HFFc6 (cell line): ENCODE measurements at places on chromosomes 1 and 21.
A peak's percentile ranks its signal among the peaks of the same experiment; 100 is the strongest.

DNA sequence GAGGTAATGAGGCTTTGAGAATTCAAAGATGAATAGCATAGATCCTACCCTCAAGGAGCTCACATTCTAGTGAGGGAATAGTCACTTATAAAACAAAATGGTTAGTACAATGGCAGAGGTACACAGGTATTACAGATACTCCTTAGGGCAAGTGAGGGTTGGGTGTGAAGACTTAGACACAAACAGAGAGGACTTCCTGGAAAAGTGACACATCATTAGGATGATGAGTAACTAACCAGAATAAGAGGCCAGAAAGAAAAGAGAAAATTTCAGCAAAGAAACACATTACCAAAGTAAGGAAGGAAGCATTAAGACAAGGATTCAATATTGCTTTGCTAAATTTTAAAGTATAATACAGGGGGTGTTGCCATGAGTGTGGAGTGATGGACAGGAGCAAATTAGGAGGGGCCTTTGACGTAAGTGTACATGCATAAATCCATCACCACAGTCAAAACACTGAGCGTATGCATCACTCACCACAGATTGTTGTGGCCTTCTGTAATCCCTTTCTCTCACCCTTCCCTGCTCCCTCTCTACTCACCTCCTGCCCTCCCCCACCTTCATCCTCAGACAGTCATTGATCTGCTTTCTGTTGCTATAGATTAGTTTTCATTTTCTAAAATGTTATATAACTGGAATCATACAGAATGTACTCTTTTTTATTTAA, 7.9 kb downstream of the CD53 start:
- DNase-seq: no peak

- DNase-seq: no peak
Observed at GRCh38 chr1:171664976-171665375, 12.5 kb upstream of the MYOC start.

DNA sequence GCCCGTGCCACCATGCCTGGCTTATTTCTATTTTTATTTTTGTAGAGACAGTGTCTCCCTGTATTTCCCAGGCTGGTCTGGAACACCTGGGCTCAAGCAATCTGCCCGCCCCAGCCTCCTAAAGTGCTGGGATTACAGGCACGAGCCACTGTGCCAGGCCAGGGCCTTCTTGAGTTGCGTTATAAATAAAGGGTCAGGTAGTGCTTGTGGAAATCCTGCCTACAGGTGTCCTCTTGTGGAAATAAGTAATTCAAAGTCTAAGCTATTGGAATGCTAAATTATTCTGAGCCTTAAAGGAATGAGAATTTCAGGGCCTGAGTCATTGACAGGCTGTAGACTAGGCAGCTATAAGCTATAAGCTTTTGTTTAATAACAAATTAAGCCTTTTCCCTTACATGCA, 8.1 kb upstream of the SFT2D2 start:
- DNase-seq: no peak

DNA sequence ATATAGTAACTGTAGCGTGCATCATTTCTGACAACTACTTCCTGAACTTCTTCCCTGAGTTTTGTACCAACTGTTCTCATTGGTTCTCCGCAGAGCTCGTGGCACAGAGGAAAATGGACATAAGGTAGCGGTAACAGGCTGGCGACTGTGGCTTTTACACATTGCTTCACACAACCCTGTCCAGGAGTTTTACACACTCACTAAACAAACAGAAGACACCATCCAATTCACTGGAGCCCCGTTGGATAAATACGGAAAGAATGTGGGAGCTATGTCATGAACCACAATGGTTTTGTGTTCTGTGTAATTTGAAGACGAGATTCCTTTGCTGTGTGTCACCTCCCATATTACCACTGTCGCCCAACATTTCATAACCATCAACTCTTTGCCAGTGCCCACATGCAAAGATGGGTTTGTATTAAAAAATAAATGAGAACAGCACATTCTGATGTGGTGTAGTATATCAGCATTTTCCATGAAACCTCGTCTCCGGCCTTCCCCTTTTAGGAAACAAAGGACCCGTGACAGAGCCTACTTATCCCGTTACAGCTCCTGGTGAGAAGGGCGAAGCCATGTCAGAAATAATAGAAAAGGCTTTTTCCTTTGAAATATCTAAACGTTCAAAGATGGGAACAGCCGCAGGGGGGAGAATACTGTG, 47.4 kb upstream of the ENAH start:
- peak; percentile 99 for DNase-seq

DNA sequence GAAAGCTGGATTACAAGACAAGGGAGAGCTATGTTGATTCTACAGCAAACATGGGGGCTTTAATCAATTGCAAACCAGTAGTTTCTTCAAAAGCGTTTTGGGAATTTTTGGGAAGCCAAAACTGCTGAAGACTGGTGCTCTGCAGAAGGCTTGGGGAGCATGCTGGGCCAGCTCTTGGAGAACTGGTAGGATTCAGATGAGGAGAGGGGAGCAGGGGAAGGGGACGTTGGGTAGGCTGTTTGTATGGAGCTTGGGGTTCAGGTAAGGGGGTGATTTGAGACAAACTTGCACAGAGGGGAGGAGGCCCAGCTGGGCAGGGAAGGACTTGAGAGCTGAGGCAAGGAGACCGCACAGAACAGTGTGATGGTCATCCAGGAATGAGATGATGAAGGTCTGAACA, 2.6 kb upstream of the MYOG start:
- DNase-seq: no peak

- no peak for DNase-seq
Observed at GRCh38 chr1:76593618-76594017, 273.7 kb upstream of the ST6GALNAC5 start.

DNA sequence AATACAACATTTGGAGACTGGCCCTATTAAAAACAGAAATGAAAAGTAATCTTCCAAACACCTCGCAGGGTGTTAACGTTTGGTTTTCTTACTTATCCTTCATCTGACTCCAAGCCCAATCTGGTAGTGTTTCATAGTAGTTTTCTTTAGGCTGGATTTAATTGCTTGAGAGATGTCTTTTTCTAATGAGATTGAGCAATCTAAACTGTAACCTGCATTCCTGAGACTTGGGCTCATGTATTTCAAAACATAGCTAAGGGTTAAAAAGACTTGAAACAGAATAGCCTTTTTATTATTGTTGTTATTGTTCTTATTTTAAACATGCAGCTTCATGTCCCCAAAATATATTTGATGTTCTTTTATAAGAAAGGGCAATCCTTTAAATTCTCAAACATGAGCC, 278.9 kb downstream of the TGFB2 start:
- DNase-seq: no peak

GRCh38 chr21:46477765-46478164, 19.1 kb downstream of the DIP2A start:
- DNase-seq: no peak

DNA sequence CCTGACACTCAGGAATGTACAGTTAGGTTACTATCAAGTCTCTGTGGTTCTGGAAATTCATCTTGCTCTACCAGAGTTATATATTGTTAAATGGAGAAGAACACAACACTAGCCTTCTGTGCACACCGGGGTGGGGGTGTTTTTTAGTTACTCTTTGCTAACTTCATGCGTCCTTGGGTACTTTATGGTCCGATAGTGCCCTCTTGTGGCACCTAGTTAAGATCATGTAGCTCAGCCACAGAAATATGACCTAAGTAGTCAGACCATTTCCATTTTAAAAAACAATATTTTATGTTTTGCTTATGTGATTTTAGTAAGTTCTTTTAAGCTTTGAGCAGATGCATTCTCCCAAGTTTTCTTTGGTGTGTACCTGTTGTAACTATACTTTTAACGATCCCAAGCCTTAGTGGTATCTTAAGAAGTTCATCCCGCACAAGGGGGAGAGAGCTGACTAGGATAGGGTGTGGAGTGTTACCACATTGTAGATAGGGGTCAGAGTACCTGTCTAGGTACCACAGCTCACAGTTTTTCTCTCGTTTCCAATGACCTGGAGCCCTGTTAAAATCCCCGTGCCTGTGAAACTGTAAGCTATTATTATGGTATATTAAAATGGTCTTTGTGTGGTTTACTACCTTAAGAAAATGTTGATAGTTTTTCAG, 20.6 kb upstream of the SH3D21 start:
- DNase-seq: peak; percentile 80

DNA sequence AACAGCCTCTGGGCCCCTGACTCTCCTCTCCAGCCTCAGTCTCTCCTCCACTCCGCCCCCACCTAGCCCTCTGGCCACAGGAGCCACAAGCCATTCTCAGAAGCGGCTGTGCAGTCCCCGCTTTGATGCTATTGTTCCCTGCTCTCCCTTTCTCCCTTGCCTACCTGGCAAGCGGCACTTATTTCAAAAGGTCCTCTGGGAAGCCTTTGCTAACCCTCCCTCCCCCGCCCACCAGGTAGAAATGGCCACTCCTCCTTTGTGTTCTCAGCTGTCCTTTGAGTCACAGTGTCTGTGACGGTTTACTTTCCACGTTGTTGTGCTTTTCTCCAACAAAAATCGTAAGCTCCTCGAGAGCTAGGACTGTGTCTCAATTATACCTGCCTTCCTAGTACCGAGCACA, 338.4 kb upstream of the PROX1 start:
- DNase-seq: no peak

GRCh38 chr1:173362543-173362942, 114.6 kb upstream of the PRDX6 start:
- DNase-seq: no peak

GRCh38 chr1:225777058-225777582, 506 bp upstream of the SRP9 start:
- DNase-seq: no peak

GRCh38 chr1:188027613-188028012, 1198.9 kb downstream of the PLA2G4A start:
- DNase-seq: peak; percentile 92

DNA sequence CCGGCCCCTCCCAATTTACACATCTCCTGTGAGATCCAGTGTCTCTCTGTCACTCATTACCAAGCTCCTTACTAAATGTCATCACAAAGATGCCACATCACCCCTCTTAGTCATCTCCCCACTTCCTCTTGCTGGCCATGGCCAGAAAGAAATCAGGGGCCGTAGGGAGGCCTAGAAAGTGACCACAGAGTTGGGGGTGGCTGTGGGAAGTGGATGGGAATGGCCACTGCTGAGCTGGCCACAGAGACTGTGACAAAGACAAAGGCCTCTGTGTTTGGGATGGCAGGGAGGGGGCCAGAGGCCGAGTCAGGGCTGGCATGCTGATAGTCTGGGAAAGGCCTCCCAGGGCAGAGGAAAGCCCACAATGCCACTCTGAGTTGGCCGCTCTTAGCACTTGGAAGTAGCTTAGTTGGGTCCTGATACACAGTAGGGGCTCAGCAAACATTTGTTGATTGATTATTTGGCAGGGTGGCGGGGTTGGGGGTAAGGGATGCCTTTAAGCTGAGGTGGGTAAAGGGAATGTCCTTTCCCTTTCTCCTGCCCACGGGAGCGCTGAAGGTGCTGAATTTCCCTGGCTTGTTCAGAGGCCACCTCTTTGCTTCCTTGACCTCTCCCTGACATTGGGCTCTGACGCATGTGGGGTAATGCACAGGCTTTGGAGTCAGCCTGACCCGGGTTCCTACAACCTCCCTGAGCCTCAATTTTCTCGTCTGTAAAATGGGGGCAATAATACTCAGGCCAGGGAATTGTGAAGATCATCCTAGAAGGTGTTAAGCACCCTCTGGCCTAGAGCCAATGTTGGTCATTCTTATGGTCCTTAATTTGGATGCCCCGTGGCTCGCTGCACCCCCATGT, 13.2 kb downstream of the NAV1 start:
- peak; percentile 75 for DNase-seq

GRCh38 chr1:174990382-174990999, 9.3 kb upstream of the CACYBP start:
- DNase-seq: peak; percentile 70

DNA sequence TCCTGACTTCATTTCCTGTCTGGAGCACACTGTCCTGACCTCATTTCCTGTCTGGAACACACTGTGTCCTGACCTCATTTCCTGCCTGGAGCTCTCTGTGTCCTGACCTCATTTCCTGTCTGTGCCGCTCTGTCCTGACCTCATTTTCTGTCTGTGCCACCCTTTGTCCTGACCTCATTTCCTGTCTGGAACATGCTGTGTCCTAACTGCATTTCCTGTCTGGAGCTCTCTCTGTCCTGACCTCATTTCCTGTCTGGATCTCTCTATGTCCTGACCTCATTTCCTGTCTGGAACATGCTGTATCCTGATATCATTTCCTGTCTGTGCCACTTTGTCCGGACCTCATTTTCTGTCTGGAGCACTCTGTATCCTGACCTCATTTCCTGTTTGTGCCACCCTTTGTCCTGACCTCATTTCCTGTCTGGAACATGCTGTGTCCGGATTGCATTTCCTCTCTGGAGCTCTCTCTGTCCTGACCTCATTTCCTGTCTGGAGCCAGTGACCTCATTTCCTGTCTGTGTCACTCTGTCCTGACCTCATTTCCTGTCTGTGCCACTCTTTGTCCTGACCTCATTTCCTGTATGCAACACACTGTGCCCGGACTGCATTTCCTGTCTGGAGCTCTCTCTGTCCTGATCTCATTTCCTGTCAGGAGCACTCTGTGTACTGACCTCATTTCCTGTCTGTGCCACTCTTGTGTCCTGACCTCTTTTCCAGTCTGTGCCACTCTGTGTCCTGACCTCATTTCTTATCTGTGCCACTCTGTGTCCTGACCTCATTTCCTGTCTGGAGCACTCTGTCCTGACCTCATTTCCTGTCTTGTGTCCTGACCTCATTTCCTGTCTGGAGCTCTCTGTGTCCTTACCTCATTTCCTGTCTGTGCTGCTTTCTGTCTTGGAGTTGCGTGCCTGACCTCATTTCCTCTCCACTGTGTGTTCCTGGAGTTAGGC, 27.6 kb downstream of the SKI start:
- DNase-seq: peak; percentile 65

DNA sequence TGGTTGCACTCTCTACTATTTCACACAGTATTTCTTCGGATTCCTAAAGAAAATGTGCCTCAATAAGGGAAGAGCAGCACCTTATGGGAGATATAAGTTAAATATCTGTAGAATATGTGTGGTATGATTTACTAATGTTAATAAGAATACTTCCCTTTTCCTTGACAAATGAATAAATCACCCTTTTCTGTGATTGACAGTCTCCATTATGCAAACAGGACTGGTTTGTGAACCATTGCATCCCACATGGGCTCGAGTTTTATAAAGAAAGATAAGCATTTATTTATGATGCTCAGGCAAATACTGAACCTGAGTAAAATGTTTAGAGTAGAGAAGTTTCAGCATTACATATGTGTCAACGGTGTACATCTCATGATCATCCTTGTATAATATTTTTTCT, 587.7 kb upstream of the BRINP3 start:
- DNase-seq: no peak

DNA sequence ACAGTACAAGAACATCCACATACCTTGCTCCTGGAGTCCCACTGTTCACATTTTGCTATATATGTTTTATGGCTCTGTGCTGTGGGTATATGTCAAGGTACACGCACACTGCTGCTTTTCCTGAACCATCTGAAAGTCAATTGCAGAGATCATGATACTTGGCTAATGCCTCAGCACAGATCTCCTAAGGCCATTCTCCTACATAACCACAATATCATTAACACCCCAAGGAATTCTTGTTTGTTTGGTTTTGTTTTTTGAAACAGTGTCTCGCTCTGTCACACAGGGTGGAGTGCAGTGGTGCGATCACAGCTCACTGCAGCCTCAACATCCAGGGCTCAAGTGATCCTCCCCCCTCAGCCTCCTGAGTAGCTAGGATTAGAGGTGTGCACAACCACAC, 16.0 kb downstream of the CTNNBIP1 start:
- DNase-seq: no peak

- DNase-seq: no peak
Observed at GRCh38 chr1:54885807-54886723, 930 bp downstream of the DHCR24 start.

GRCh38 chr1:112388436-112388835, 7.6 kb upstream of the CTTNBP2NL start:
- no peak for DNase-seq
